H9 (cell line): ENCODE measurements at places on chromosomes 16 and 17.
A peak's percentile ranks its signal among the peaks of the same experiment; 100 is the strongest.

GRCh38 chr16:27728691-27729090 lies 178.7 kb downstream of the KATNIP start:
- DNase-seq, result no peak

- DNase-seq, result no peak
These were observed 80.0 kb downstream of the ATF7IP2 start for GRCh38 chr16:10465821-10466220.

GRCh38 chr16:61471023-61471422 lies 565.2 kb downstream of the CDH8 start:
- DNase-seq, result no peak

DNA sequence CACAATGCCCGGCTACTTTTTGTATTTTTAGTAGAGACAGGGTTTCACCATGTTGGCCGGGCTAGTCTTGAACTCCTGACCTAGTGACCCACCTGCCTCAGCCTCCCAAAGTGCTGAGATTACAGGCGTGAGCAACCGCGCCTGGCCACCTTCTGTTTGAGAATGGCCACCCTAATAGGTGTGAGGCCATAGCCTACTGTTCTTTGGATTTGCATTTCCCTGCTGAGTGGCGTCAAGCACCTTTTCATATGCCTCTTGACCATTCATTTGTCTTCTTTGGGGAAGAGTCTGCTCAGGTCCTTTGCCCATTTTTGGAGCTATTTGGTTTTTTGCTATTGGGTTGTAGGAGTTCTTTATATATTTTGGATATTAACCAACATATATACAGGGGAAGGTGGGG lies 276.7 kb downstream of the PARN start:
- peak; percentile 56 for DNase-seq

GRCh38 chr16:1916640-1916990 lies 1.6 kb downstream of the HS3ST6 start:
- DNase-seq, result no peak
